ENCODE measurements at places on chromosomes 1 and 21.

- no peak for DNase-seq
Observed at GRCh38 chr1:102595106-102595505, 513.2 kb downstream of the COL11A1 start.

- no peak for DNase-seq
Observed at GRCh38 chr1:231925864-231926263, 299.3 kb downstream of the DISC1 start.

DNA sequence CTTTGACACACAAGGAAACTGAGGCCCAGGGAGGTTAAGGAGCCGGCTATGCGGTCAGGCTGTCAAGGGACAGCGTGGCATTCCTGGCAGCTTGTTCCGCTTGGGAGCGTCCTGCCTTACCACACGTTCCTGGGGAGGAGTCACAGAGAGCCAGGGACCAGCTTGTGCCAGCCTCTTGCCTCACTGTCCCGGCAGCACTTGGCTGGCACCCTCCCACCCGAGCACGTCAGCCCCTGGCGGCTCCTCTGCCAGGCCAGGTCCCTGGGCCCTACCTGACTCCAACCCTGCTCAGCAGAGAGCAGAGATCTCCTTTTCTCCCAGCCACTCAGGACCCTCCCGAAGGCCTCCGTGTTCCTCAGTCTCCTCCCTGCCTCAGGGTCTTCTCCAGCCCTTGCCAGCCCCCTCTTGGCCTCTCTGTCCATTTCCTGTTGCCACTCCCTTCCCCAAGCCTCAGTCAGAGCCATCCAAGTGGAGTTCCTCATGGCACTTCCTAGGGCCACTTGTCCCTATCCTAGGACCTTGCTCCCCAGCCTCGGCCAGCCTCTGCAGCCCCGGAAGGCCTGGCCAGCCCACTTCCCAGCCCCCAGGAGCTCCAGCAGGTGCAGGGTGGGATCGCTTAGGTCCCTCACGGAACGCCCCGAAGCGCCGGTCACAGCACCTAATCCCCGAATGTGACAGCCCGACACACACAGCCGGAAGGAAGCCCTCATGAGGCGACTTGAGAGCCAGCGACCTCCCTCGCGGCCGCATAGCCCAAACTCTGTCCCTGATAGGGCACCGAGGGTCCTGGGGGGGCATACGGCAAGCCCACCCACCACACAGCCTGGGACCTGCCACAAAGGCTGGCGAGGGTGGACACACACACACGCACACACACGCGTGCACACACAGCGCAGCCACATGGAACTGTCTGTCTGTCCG, 130.3 kb downstream of the CASZ1 start:
- no peak for DNase-seq

DNA sequence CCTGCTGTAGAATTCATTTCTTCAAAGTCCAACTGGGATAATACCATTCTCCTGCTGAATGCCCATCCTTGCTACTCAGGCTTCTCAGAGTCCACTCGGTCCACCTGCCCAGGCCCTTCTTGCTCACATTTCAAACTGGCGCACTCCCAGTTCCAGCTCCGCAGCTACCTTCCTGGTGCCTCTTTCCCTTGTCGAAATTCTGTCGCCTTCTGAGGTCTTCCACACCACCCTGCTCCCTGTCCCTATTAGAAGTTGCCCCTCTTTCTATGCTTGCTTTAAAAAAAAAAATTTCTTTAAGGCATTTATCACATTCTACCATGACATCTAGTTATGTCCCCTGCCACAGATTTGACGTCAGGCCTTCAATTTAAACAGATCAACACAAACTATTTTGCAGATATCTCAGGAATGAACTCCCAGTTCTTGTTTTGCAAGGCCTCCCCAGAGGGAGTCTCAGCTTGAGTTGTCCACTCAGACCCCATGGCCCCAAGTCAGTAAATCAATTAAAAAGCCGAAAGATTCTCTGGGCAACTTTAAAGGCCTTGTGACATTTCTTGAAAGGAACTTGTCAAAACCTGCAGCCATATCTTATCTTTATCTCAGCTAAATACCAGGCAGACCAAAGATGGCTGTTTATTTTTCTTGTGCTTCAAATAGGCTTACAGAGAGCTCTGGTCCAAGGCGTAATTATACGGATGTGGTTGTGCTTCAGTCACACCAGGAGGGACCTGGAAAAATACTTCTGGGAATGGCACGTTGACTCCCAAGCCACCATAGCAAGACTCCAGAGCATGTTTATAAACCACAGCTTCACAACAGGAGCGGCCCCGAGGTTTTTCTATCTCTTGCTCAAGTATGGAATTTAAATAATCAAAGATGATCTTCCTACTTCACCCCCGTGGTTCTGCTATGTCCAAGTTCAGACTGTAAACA, 2.2 kb downstream of the FAM89A start:
- DNase-seq: no peak

GRCh38 chr1:48661726-48662463, 114.8 kb downstream of the BEND5 start:
- no peak for DNase-seq

- peak; percentile 76 for DNase-seq
Observed at GRCh38 chr1:211135342-211135950, 1.5 kb upstream of the KCNH1 start.

DNA sequence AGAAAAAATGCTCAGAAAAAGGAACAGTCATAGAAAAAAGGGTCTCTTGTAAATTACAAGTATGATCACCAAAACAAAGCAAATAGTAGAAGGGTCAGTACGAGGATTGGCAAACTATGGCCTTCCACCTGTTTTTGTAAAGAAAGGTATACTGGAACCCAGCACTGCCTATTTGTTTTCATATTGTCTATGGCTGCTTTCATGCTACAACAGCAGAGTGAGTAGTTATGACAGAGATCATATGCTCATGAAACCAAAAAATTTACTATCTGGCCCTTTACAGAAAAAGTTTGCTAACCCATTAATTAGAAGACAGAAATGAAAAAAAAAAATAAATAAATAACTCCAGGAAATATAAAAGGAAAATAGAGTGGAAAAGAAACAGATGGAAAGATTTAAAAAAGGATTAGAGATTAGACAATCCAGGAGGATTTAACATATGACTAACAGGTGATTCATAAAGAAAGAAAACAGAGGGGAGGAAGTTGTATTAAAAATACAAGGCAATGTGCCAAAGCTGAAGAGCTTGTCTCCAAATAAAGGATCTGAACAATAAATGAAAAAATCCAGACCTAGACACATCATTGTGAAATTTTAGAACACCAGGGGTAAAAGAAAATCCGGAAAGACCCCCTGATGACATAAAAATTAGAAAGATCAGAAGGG, 108.5 kb upstream of the SERTAD4 start:
- DNase-seq: peak; percentile 80

DNA sequence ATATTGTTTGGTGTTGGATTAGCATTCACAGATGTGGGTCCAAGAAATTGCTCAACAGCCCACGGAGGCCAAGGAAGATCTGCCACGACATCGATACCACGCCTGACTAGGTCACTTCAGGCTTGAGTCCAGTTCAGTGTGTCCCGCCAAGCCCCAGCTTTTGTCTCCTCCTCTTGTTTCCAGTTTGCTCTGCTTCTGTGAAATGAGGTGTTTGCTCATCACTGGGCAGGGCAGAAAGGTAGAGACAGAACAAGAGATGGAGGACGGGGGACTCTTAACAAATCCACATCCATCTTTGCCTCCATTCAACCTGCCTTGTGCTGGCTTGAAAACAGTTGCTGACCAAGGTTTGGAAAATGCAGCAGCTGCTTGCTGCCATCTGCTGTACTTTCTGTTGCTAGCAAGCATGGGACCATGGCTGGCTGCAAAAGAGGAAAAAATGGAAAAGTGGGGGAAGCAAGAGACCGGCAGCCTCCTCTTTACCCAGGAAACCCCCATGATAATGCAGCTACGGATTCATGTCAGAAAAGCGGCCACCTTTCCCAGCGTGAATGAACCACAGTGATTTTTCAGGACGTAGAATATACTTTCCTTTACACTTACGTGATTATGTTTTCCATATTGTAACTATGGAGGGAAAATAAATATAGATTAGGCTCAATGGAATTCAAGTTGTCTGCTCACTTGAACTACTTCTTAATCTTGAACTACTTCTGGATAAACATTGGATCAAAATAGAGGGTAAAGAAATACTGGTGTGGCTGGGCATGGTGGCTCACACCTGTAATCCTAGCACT, 80.2 kb upstream of the GREM2 start:
- peak; percentile 70 for DNase-seq

GRCh38 chr1:48726557-48727215, 50.0 kb downstream of the BEND5 start:
- no peak for DNase-seq

DNA sequence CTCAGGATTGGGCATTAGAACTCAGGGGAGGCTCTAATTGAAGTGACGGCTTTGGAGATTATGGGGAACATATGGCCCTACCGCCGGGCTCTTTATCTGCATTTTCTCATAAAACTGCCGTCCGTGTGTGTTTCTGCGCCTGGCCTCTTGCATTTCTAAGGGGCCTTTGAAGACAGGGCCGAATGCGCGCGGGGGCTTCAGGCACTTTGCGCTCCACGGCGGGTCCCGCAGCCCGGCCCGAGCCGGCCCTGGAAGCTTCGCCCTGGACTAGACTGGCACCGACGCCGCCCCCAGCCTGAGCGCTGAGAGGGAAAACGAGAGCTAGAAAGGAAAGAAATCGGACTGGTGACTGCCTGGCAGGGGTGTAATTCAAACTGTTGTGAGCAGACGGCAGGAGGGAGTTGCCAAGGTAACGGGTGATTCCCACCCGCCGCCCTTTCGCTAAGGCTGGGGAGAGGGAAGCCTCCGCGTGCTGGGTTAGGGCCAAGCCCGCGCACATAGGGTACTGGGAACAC, 120.7 kb downstream of the LMX1A start:
- DNase-seq: no peak

- peak; percentile 67 for DNase-seq
Observed at GRCh38 chr1:77407738-77408375, 126.0 kb downstream of the AK5 start.

DNA sequence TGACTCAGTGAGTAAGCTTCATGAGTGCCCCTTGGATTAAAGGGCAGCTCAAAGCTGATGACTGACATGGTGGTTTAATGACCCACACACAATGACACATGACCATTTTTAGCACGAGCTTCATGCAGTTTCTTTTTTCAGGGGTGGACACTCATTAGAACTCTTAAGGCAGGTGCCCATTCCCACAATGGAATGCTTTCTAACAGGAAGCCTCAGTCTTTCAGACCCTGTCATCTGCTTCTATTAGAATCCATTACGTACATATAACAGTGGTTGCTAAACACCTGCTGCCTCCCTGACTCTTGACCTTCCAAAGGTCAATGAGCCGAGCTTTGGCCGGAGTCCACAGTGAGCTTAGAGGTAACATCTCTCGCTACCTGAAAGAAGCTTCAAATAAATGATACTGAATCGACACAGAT, 27.4 kb downstream of the AKNAD1 start:
- DNase-seq: peak; percentile 51

GRCh38 chr1:214551436-214552173, at the start of gene PTPN14:
PTPN14 (minus strand) TSS chr1:214551602; CDS start chr1:214464803, 86,799 bp downstream.
- DNase-seq: peak; percentile 95

- DNase-seq: peak; percentile 70
Observed at GRCh38 chr1:8818325-8818775, 910 bp upstream of the RERE start.

All from HFFc6 (cell line).